Effector memory CD4-positive, alpha-beta T cell (primary cell): ENCODE measurements at places on chromosomes 13 and 19.

DNA sequence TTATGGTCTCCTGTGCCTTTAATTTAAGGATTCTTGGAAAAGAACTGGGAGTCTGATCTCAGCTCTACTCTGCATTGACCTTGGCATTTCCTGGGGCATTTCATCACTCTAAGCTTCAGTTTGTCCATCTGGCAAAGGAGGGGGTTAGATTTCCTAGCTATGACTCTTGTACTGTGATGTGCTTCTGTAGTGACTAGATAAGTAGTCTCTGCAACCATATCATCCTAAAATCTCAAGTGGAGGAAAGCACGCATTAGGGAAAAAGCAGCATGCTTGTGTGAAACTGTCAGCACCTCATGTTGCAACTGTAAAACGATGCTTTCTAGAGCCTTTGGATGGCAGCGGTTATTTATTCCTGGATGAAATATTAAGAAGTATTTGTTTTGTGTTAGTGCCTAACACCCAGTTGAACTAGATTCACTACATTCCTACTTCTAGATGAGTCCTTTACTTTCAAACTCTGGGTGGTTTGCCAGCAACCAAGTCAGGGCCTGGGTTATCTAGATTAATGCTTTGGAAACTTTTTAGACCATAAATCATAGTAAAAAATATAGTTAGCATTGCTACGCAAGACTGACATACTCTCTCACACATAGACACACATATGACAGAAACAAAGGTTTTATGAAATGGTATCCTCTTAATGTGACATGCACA lies 6.8 kb downstream of the WDFY2 start:
- no peak for DNase-seq

DNA sequence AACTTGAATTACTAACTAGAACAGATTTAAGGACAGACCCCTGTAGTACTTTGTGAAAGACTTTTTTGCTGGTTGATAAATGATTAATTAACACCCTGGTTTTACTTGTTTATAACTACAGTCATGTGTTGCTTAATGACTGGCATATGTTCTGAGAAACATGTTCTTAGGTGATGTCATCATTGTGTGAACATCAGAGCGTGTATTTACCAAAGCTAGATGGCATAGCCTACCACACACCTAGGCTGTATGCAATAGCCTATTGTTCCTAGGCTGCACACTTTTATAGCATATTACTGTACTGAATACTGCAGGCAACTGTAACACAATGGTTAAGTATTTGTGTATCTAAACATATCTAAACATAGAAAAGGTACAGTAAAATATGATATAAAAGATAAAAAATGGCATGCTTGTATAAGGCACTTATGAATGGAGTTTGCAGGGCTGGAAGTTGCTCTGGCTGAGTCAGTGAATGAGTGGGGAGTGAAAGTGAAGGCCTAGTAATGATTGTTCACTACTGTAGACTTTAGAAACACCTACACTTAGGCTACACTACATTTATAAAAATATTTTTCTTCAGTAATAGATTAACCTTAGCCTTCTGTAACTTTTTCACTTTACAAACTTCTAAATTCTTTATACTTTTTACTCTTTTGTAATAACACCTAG lies 260.3 kb downstream of the KCNRG start:
- no peak for DNase-seq

DNA sequence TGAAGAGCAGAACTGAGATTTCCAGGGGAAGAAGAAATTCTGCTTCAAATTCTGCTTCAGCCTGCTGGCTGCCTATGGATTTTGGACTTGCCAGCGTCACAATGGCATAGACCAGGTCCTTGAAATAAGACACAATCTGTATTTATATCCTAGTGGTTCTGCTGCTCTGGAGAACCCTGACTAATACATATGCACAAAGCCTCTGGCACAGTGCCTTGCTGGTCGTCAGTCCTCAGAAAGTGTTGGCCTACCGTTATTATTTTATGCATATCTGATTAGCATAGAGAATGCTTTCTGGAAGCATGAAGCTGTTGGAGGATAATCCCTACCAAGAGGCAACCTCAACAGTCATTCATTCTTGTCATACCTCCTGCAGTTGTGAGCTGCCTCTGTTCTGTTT lies 213.7 kb downstream of the B3GLCT start:
- DNase-seq: no peak

DNA sequence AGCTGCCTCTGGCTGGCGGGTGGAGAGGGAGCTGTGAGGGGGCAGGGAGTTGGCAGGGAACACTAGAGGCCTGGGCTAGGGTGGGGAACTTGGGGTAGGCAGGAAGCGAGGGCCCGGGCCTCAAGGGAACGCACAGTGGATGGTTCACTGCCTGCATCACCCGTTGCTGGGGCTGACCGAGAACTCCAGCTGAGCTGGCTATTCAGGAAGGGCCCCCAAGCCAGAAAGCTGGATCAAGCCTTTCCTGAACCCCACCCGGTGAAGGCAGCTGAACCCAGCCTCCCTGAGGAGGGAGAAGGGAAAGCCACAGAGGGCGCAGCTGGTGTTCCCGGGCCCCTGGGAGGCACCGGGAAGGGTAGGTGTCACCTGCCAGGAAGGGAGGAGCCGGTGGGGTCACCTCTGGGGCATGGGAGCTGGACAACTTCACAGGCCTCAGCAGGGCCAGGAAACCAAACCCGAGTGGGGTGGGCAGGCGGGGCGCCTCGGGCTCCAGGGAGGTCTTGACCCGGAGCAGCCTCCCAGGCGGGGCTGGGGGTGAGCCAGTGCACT lies 13.9 kb downstream of the PALM start:
- no peak for DNase-seq

DNA sequence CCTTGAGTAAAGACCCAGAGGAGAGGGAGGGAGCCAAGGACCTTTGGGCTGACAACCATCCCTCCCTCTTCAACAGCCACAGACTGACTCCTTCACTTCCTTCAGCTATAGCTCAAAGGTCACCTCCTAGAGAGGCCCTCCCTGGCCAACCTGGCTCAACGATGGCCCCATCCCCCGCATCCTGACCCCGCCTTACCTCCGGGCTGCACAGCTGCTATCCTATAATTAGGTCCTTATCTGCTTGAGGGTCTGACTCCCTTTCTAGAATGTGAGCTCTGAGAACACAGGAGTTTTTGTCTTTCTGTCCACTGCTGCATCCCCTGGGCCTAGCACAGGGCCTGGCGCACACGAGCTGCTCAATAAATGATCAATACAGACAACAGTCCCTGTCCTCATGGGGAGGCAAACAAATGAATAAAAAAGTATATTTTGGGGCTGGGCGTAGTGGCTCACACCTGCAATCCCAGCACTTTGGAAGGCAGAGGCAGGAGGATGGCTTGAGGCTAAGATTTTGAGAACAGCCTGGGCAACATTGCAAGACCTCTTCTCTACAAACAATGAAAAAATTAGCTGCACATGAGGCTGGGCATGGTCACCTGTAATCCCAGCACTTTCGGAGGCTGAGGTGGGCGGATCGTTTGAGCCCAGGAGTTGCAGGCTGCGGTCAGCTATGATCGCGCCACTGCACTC lies 6.6 kb upstream of the LGALS4 start:
- DNase-seq: no peak

GRCh38 chr13:35984776-35985453 lies 146.3 kb downstream of the DCLK1 start:
- DNase-seq: no peak

- no peak for DNase-seq
Observed at GRCh38 chr19:36032251-36033104, at the start of gene CLIP3. Gene CLIP3, minus strand, starts transcription at chr19:36032873. Its CDS starts 516 bp downstream, at chr19:36032357.

GRCh38 chr13:80341101-80341755 lies at the start of gene SPRY2:
Gene SPRY2, minus strand, starts transcription at chr13:80341126. Its CDS starts 3,421 bp downstream, at chr13:80337705.
- no peak for DNase-seq

DNA sequence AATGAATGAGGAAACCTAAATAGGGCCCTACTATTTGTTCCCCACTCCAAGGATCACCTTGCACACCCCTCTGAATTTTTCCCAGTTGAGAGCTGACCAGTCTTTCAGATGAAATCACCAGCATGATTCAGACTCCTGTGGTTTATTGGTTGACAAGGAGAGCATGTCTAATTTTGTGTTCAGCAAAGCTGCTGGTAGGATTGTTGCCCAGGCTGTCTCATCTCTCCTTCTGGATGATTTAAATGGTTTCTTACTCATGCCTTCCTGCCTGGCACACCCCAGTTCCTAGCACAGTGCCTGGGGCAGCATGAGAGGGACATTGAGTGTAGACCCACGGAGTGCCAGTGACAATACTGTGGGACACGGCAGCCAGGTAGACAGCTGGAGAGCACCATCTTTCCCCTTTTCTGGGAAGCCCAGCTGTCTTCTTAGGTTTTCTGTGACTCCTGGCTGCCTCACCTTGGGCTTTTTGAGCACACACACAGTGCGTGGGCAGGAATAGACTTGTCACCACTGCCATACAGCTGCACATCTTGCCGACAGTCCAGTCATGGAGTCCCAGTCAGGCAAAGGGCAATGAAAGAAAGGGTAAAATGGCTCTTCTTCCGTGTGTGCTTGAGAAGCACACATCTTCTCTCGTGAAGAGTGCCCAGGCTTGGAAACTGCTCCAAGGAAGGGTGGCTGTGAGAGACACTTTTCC lies 12.3 kb downstream of the FGF9 start:
- no peak for DNase-seq
